ENCODE measurements at places on chromosomes 11 and 22.

GRCh38 chr11:41613326-41613725 is 153.9 kb upstream of the LRRC4C start:
- no peak for DNase-seq

DNA sequence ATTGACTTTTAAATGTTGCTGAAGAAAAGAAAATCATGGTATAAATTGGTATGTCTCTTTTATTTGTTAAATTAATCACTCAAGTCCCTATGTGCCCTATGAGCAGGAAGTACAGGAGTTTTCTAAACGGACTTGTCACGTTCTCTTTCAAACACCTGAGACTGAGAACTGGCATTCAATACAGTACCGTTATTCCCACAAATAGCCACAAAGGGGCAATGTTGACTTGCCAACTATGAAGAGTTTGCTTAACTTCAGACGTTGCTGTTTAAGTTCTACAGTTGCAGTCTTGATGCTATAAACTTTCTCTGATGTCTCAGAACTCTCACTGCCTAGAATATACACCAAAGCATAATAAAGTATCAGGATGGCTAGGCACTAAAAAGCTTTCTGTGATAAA is 7.6 kb downstream of the OR56A1 start:
- no peak for DNase-seq

DNA sequence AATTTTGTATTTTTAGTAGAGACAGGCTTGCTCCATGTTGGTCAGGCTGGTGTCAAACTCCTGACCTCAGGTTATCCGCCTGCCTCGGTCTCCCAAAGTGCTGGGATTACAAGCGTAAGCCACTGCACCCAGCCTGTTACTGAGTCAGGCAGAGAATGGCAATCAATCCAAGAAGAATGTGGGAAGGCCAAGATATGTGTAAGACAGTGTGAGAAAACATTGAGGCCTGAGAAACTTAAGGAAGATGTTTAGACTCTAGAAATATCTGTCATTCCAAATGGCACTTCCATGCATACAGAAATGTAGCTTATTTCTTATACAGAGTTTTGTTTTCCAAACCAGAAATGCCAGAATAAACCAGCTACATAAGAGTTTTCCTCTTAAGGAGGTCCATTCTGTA is 248.5 kb downstream of the ETS1 start:
- DNase-seq = no peak

- no peak for DNase-seq
Measured at GRCh38 chr11:112318184-112318591, 57.5 kb upstream of the PLET1 start.

DNA sequence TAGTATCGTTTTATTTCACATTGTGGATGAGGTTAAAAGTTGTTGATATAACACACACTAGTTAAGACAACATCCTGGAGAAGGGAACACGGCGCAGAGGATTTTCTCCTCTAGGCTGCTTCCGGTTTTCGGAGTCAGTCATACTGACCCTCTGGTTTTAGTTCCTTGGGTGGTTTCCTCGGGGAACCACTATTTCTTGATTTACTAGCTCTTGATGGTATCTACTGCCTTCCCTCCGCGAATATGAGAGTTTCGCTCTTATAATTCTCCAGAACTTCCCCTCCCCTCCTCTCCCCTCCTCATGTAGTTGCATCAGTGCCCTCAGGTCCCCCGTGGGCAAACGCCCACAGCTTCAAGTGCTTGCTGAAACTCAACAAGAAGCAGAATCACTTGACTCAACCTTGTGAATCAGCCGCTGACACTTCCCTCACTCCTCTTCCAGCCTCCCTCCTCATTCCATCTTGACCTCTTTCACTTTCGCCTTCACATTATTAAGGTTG is 15.9 kb upstream of the APOBEC3A start:
- DNase-seq = no peak

GRCh38 chr11:106391771-106392420 is 314.4 kb downstream of the AASDHPPT start:
- DNase-seq = no peak

DNA sequence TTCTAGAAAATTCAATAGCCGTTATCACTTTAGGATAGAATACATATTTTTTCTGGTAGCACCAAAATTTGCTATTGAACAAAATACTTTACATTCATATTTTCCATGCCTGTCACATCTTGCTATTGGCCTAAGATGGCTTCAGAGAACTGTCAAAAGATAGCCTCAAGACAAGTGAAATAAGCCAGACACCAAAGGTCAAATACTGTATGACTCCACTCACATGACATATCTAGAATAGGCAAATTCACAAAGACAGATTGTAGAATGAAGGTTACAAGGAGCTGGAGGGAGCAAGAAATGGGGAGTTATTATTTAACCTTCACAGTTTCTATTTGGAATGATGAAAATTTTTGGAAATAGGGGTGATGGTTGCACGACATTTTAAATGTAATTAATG is 223.7 kb upstream of the ZC3H12C start:
- DNase-seq = no peak

DNA sequence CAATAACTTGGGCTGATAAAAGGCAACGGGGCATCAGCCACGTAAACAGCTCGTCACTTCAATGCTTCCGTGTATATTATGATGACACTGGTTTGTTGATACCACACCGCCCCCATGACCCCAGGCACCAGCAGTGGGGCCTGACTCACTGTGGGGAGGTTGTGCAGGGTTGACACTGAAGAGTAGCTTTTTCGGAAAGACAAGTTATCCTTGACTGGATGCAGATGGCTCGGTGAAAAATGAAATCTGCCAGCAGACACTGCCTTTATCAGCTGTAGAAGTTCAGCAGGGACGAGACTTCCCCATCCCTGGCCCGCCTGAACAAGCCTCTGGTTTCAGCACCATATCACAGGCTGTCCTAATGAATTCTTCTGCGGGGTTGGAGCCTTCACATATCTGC is 55.6 kb downstream of the WT1 start:
- no peak for DNase-seq

DNA sequence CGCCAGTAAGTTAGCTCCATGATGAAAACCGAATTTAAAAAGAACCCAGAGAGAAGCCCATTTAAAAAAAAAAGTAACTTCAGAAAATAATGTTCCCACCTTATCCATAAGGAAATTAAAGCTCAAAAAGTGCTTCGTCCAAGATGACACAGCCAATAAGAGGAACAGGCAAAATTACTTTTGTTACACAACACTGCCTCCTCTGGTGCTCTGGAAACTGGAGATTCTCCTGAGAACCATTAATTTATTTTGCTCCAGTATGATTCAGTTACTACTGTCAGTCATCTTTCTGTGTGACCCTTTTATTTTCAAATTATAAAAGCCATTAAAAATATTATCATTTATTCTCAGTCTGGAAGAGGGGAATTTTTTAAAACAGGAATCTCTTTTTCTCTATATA is 2.0 kb downstream of the IFT27 start:
- no peak for DNase-seq

GRCh38 chr11:65442842-65443331 is 20.3 kb downstream of the NEAT1 start:
- no peak for DNase-seq

DNA sequence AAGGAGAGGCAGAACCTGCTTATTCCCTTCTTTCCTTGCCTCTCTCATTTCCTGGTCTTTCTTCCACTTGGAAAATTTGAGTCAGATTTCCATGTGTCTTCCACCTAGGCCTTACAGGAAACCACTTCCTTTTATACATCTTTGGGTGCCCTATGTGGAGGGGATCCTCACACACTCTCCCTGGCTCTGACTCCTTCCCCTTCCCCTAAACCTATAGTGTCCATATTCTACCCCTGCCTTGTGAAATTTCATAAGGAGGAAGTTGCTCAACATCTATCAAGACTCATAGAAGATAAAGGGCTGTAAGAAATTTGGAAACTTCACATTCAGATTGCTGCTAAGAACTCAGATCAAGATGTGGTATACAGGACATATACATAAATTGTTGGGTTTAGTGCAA is 20.4 kb downstream of the TUG1 start:
- no peak for DNase-seq

- DNase-seq = no peak
Measured at GRCh38 chr22:19995611-19996339, 20.8 kb downstream of the ARVCF start.

- no peak for DNase-seq
Measured at GRCh38 chr22:38753948-38754750, 1.6 kb downstream of the SUN2 start.

DNA sequence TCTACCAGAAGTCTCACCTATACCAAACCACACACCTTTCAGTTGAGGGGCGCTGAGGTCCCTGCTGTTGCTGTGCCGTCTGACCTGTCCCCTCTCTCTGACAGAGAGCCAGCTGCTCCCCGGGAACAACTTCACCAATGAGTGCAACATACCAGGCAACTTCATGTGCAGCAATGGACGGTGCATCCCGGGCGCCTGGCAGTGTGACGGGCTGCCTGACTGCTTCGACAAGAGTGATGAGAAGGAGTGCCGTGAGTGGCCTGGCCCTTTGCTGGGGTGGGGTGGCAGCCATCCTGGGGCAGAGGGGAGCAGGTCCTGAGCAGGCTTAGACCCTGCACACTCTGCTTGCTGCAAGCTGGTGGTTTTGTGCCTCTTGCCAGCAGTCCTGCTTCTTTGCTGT is 92.1 kb downstream of the LDLRAD3 start:
- no peak for DNase-seq

DNA sequence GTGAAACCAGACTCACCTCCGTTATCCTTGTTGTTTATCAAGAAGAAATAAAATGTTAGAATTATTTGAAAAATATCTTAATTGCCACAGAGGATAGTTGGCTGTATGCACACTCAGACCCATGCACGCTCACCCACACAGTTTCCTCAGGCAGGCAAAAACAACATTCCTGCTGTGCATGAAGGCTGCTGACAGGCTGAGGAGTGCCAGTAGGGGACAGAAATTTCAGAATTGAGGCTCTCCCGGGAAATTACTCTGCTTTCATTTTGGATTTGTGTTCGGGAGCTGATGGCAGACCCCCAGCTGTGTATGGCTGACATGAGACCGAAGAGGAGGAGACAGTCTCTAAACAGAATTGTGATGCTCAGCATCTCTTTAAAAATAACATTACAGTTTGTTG is 87.5 kb downstream of the AMOTL1 start:
- no peak for DNase-seq

DNA sequence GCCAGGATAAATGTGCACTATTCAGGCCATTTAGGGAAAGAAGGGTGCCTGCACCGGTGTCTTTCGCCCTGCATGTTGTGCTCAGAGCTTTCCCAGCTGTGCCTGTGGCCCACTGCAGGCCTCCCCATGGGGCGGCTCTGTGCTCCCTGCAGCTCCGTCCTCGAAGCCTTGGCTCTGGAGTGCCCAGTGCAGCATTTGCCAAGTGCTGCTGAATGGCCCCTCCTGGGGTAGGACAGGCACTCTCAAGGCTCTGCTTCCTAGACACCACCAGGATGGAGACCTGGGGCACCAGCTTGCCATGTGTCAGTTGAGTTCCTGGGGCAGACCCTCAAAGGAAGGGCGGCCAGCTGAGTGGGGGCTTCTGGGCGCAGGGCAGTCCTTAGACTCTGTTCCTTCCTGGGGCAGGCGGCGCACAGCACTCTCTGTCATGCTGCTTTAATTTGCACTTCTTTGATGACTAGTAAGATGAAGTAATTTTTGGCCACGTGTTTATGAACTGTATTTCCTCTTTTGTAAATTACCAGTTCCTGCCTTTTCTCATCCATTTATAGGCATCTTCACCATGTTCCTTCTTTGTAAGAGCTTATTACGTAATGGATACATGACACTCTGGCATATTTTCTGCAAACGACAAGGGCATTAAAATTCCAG is 32.1 kb upstream of the GNB1L start:
- peak; percentile 18 for DNase-seq

GRCh38 chr11:35479731-35480130 is 45.7 kb downstream of the PAMR1 start:
- DNase-seq = no peak

- DNase-seq = peak; percentile 49
Measured at GRCh38 chr22:50731811-50732624, 6.0 kb upstream of the ACR start.

DNA sequence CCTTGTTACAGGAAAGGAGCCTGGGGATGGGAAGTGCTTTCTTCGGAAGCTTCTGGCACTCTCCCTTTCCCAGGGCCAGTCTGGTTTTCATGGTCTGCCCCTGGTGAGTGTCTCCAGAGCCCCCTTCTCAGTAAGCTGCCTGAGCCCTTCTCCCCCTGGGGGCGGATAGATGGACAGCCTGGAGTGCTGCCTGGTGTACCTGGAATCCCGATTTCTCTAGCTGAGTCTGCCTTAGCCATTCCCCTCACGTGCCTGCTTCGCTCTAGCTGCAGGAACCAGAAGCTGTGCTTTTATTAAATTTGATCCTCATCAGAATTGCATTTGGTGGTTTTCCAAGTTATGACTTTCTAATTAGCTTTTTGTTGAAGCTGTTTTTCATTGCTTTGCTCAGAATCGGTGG is 152.9 kb upstream of the NAV2 start:
- DNase-seq = no peak

GRCh38 chr11:63635762-63636465 is 21.7 kb upstream of the PLAAT3 start:
- DNase-seq = peak; percentile 62

DNA sequence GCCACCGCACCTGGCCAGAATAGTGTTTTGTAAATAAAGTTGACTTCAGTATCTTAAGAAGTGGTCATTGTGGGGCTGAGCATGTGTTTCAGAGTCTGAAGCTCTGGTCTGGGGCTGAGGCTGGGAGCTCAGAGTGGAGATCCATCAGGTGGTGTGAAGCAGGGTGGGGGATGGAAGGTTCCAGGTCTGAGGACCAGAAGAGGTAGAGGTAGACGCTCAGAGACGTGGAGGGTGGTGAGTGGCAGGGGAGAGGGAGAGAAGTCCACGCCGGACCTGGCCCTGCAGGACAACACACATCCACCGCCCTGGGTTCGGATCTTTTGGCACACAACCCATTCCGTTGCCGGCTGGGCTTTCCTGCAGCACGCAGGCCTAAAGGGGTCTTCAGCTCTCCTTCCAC is 40.7 kb downstream of the ARHGAP8 start:
- no peak for DNase-seq

DNA sequence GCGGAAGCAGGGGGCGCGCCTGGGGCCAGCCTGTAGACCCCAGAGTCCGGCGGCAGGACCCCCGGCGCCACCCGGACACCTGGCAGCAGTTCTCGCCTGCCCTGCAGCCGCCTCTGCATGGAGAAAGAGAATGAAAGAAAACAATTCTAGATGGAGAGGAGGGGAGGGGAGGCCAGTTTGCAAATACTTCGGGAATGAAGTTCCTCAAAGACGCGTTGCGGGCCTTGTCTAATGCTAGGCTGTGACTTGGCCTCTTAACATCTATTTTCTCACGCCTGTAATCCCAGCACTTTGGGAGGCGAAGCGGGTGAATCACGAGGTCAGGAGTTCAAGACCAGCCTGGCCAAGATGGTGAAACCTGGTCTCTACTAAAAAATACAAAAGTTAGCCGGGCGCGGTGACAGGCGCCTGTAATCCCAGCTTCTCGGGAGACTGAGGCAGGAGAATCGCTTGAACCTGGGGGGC is 2.1 kb upstream of the BARX2 start:
- no peak for DNase-seq

GRCh38 chr11:3183523-3183922 is 18.4 kb upstream of the OSBPL5 start:
- no peak for DNase-seq

DNA sequence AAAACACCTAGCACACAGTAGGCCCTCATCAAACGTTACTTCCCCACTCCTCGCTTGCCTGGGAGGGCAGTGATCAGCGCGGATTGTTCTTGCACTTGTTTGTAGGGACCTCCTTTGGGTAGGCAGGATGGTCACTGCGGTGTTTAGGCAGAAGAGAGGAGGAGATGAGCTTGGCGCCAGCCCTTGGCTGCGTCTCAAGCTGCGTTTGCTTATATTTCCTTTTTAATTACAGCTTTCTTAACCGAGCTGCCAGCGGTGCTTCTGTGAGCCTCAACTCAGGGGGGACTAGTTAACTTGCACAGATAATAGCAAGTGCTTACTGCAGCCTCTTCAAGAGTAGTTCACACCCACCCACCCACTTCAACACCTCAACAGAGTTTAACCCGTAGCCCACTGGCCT is 15.1 kb downstream of the IFT27 start:
- no peak for DNase-seq

Measured in activated T-cell treated with anti-CD3 and anti-CD28 coated beads for 1 hour (primary cell).